Activated naive CD4-positive, alpha-beta T cell (primary cell): ENCODE measurements at places on chromosomes 3 and 15.

DNA sequence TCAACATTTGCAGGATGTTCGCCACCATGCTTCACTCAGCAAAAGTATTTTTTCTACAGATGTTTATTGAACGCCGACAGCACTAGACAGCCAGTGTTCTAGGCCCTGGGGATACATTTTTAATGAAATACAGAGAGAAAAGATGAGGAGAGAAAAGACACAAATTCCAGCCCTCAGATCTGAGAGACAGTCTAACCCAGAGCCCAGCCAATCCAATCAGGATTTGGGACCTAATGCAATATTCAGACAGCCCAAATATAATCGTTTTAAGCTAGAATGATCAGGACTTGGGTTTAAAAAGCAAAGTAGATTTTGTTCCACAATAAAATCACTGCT, 174.8 kb downstream of the SLCO3A1 start:
- DNase-seq = no peak

- DNase-seq = no peak
Observed at GRCh38 chr3:175573226-175573625, 714.1 kb downstream of the NAALADL2 start.

DNA sequence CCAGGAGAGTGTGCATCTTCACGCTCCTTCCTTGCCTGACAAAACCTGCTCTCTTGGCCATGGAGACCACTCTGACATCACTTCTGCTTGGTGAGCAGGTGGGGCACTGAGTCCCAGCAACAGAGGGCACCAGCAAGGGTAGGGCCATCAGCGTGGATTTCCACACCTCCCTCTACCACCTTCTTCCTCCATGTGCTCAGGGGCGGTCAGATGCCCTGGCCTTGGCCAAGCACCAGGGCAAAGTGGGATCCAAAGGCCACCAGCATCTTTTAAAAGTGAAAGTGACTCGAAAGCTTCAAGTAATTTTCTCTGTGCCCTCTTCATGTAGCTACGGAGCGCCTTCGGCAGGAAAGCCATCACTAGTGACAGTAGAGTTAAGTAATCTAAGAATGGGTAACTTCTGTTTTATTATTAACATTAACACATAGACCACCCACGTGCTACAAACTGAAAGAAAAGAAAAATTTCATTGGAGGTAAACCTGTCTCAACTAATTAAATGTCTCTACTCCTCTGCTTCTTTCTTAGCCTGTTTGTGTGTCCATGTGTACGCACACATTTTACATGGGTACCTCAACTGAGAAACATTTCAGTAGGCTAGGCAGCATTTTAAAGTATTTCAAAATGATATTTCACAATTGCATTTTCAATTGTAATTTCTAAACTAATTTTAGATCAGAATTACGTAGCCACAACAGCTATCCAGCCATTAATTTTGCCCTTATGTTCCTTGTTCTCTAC, 57.9 kb downstream of the CHSY1 start:
- DNase-seq = no peak

GRCh38 chr15:81939604-81940440, 106.0 kb downstream of the MEX3B start:
- no peak for DNase-seq

DNA sequence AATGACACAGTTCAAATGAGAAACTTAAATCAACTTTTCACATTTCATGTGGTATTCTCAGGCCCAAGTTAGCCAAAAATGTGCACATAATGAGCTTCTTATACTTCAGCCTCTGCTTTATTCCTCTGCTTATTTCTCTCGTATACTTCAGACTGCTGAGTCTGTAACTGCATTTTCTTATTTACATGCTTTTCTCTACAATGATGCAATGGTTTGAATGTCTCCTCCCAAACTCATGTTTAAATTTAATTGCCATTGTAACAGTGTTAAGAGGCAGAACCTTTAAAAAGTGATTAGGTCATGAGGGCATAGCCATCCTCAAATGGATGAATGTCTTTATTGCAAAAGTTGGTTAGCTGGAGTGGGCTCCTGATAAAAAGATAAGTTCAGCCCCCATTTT, 184.2 kb downstream of the SUCLG2 start:
- no peak for DNase-seq

- DNase-seq = no peak
Observed at GRCh38 chr3:43949594-43949993, 258.9 kb downstream of the ABHD5 start.

GRCh38 chr15:75335705-75336355, at the start of gene COMMD4:
Gene COMMD4 (plus strand): TSS chr15:75336063. CDS start chr15:75336090, 27 bp downstream.
- peak; percentile 29 for DNase-seq

- peak; percentile 2 for DNase-seq
Observed at GRCh38 chr15:56244038-56244810, 545 bp upstream of the RFX7 start.

- DNase-seq = no peak
Observed at GRCh38 chr3:197168606-197169005, 129.8 kb downstream of the DLG1 start.

- no peak for DNase-seq
Observed at GRCh38 chr15:67105065-67105951, 39.9 kb downstream of the SMAD3 start.

DNA sequence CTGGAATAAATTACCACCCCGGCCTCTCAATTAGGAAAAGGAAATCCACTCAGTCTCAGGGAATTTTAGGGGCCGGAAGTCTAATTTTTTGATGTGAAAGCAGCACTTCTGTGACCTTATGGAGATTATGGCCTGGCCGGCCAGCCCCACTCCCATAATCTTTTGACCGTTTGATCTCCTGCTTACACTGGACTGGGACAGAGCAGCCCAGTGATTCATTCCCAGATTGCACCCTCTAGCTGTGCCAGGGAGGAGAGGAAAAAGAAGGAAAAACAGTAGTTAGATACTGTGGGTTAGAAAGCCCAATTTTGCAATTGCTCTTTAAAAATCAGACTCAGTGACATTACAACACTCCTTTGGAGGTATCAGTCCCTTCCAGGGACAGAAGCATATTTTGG, 32.4 kb downstream of the GJD2 start:
- no peak for DNase-seq

GRCh38 chr15:70086636-70087035, 11.1 kb downstream of the TLE3 start:
- no peak for DNase-seq

DNA sequence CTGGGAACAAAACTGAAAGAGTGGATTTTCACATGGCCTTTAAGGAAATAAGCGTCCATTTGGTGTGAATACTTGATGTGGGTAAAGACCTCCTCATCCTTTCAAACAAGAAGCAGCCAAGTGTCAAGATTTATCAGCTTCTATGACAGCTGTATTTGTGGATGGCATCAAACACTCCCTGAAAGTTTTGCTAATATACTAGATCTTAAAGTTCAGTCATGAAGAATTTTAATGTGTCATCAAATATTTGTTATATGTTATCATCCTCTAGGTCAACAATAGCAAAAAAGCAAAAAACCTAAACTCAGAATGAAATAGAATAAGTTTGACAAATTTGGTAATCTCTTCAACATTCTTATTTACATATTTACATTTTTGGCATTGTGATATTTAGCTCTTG, 29.1 kb upstream of the LYSMD4 start:
- DNase-seq = no peak

DNA sequence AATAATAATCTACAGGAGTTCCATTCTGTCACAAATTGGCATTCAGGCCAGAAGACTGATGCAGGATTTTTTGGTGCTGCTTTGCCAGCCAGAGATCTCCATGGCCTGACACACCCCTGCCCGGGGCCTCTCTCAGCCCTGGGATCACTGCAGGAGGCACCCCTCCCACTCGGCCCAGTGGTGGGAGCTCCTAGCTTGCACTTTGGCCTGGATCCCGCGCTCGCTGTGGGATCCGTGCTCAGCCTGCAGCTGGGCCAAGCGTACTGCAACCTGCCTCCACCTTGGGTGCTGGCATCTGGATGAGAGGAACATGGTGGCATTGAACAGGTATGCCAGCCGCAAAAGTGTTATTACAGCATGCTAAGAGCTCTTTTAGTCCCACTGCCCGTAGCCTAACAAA, 656.7 kb upstream of the CCDC54 start:
- DNase-seq = no peak

DNA sequence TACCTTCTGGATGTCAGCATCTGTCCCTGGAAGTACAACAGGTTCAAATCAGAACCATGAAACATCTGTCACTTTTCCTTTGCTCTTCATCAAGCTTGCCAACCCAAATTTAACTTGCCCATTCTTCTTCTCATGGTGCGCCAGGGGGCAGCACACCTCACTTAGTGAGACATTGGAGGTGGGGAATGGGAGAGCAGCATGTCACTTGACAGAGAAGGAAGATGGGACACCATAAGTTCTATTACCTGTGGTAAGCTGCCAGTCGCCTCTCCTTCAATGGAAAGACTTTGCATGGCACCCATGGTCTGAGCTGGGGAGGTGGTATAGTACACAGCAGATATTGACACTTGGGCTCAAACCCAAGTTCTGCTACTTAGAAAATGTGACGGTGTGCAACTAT, 2.9 kb downstream of the SCN5A start:
- no peak for DNase-seq

- DNase-seq = no peak
Observed at GRCh38 chr15:24734396-24734795, 58.8 kb downstream of the NPAP1 start.

- no peak for DNase-seq
Observed at GRCh38 chr3:32888739-32889138, 62.7 kb upstream of the CCR4 start.

- DNase-seq = no peak
Observed at GRCh38 chr3:146783446-146783845, 178.3 kb upstream of the PLSCR5 start.

DNA sequence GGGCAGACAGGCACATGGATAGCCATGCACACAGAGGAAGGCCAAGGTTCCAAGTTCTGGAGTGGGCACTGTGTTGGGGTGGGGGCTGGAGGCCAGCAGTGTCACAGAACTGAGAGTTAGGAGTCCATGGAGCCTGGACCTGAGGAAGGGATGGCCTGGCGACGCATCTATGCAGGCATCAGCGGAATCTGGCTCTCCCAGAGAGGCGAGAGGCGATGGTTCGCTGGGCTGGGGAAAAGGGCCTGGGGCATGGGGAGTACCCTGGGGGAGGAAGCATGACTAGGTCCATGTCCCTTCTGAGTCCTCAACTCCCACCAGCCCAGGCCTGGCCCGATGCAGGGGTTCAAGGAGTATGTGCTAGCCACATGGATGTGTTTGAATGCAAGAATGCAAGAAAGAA, 192.8 kb upstream of the LINGO1 start:
- no peak for DNase-seq

DNA sequence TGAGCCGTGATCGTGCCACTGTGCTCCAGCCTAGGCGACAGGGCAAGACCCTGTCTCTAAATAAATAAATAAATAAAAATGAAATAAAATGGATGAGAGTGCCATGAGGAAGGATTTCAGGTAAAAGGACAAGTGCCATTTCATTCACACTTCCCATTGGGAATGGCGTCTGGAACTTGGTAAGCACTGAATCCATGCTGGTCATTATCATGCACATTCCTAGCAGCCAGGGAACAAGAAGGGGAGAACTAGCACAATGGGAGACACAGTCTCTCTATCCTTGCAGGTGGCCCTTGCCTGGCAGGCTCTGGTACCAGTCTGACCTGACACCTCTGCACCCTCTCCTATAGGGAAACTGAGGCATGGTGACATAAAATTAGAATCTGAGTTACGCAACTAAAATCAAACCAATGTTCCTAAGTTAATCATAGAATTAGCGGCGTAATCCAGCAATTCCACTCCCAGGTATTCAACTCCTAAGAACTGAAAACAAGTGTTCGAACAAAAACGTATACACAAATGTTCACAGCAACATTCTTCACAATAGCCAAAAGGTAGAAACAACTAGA, 70.8 kb upstream of the MFGE8 start:
- no peak for DNase-seq

DNA sequence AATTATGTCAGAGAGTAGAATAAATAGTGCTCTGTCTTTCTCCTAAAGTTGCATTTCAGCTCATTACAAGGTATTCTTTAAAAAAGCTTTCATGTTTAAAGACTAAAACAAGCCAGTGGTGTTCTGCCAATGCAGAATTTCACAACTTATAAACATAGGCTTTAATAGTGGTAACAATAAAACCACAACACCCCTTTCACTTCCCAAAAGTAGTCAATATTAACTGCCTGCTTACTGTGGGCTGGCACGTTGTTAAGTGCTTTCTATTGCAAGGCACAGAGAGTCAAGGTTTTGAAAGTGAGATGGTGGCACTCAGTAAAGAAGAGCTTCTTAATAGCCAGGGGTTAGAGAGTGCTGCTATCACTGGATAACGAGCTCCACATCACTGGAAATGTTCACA, 8.4 kb upstream of the RTP1 start:
- DNase-seq = no peak

DNA sequence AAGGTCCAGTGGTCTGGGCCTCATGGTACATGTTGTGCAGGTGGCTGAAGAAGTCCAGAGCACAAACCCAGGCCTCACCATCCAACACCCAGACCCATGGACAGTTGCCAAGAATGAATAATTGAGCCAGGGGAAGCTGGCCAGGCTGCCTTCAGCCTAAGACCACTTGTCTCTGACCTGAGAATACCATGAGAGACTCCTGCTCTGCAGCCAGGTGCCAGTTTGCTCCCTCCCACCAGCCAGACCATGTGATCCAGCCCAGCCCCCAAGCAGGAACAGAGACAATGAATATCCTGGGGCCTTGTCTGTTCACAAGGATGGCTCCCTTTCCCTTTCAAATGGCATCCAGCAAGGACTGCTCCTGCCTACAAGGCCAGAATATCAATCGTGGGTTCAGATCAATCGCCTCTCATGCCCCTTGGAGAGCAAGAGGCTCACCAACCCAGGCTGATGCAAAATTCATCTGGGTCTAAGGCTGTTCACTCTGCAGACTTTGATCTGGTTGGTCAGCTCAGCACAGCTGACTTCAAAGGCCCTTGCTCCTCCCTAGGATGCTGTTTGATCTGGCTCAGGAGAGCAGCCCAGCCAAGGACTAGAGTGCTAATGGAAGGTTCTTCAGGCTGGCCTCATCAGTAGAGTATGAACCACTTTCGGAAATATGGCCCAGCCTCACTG, 13.4 kb downstream of the TRAIP start:
- no peak for DNase-seq

DNA sequence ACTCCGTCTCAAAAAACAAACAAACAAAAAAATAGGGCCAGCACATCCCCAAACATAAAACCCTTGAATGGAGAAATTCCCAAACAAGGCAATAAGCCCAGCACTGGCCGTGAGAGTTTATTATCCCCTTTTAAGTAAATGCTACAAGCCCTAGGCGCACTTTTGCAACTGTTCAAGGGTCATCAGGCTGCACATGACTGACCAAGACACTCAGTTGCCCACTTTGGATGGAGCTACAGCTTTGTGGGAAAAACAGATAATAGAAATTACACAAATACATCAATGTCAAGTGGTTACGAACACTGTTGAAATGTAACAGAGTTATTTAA, 33.7 kb upstream of the ZNF445 start:
- no peak for DNase-seq

GRCh38 chr3:153679714-153680113, 441.5 kb upstream of the ARHGEF26 start:
- no peak for DNase-seq
